Stimulated activated CD8-positive, alpha-beta memory T cell treated with anti-CD3 and anti-CD28 coated beads, Interleukin-12 subunit alpha, Interleukin-12 subunit beta, amount 100 ng/mL, for 4 hours (primary cell): ENCODE measurements at places on chromosomes 6 and 20.

DNA sequence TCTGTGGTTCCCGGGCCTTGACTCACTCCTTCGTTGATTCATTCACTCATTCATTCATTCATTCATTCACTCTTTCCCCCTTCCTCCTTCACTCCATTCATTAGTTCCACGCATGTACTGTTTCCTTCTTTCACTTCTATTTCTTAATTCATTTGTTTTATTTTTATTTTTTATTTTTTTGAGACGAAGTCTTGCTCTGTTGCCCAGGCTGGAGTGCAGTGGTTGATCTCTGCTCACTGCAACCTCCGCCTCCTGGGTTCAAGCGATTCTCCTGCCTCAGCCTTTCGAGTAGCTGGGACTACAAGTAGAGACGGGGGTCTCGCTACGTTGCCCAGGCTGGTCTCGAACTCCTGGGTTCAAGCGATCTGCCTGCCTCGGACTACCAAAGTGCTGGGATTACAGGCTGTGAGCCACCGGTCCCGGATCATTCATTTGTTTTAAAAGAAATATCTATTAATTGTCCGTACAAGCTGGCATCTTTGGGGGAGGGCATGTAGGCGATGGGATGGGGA lies 427 bp upstream of the NFKBIE start:
- no peak for DNase-seq

GRCh38 chr6:87697581-87698546 lies 4.2 kb downstream of the AKIRIN2 start:
- DNase-seq: no peak

DNA sequence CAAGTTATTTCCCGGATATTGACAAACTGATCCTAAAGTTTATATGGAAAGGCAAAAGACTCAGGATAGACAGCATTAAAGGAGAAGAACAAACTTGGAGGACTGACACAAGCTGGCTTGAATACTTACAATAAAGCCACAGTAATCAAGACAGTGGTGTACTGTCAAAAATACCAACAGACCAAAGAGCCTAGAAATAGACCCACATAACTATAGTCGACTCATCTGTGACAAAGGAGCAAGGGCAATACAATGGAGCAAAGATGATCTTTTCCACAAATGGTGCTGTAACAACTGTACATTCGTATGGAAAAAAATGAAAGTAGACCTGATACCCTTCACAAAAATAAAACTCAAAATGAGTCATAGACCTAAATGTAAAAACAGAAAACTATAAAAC lies 46.0 kb downstream of the ABHD12 start:
- DNase-seq: no peak

DNA sequence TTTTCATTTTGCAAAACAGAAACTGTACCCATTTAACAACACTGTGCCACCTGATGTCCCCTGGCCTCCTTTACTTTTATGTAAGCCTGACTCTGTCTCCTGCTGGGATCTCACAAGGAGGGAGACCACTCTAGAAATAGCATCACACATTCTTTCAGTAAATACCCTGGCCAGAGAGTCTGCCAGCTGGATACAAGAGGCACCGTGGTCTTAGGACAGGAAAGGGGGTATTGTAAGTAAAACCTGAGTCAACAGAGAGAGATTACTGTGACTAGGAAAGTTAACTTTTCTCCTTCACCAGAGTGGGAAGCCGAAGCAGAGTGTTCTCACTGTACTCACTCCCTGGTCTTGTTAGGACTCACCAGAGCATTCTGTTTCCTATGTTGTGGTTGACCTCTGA lies 27.8 kb downstream of the CMTR1 start:
- DNase-seq: no peak

DNA sequence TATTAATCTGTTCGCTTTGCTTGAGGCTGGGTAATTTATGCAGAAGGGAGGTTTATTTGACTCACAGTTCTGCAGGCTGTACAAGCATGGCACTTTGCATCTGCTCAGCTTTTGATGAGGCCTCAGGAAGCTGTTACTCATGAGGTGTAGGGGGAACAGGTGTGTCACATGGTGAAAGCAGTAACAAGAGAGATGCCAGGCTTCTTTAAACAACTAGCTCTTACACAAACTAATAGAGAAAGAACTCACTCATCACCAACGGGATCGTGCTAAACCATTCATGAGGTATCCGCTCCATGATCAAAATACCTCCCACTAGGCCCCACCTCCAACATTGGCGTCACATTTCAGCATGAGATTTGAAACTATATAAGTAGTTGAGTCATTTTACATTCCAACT lies 34.4 kb upstream of the GCLC start:
- DNase-seq: no peak

GRCh38 chr20:34528921-34529297 lies 12.7 kb downstream of the DYNLRB1 start:
- DNase-seq: no peak

- no peak for DNase-seq
Observed at GRCh38 chr20:18545566-18545965, 21.7 kb upstream of the SMIM26 start.

DNA sequence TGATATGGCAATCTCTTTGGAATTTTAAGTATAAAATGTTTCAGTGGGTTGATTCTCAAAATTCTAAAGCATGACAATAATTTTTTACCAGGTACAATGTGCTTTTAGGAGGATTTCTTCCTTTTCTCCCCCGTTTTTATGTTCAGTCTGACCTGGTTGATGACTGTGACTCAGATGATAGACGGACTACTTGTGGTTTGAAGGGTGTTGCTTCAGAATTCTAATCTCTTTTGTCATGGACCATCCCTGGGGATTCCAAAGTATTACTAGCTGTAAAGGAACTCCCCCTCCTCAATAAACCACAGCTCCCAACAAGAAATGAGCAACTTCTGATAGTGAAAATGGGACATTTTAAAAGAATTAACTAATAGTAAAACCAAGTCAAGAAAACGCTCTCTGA lies 34.9 kb upstream of the TNFAIP3 start:
- no peak for DNase-seq

DNA sequence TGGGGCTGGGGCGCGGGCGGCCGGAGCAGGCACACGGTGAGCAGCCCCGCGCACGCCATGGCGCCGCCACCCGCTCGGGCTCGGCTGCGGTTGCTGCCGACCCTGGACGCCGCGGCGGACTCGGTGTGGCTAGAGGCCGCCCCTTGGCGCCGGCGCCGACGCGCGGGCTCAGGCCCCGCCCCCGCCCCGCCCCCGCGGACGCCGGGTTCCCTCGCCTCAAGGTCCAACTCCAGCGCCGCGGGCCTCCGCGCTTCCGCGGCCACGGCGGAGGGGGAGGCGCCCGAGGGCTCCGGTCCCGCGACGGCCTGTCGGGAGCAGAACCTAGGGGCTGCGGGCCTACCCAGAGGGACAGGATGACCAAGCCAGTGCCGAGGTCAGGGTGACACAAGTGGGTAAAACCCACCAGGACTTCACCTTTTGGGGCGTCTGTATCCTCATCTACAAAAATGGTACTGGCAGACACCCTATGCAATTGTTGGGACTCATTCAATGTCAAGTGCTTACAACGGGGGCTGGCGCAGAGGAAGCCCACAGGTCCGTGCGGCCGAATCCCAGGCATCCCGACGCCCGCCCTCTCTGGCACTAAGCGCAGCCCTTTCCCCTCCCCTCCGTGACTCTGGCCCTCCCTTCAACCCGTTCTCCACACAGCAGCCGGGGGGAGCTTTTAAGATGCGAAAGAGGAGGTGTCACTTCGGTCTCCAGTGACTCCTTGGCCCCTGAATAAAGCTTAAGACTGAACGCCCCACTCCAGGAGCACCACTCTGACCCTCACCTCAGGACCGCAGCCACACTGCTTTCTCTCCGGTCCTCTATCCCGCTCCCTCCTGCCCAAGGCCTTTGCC lies at the start of gene NECAB3:
Gene NECAB3 (minus strand): TSS at position 135 of the 842 bp plus-strand sequence. CDS start 76 bp downstream, at position 59.
- peak; percentile 49 for DNase-seq

- DNase-seq: no peak
Observed at GRCh38 chr6:35745509-35745908, 8.7 kb downstream of the ARMC12 start.

DNA sequence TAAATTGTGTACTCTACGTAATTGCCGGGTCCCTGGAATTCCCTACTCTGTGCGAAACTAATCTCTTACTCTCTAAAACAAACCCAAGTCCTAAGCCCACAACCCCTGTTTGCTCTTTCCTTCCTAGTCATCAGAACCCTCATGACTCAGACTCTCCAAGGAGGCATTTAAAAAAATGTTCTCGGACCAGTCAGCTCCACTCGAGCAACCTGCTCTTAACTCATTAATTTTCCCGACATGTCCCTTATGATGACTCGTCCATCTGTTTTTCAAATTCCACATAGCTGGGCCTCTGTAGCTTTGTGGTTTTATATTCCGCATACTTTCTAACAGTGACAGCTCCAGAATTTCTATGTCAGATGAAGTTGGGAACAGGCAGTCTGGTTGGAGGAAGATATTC lies 2.6 kb upstream of the MUC22 start:
- DNase-seq: no peak

GRCh38 chr6:72413884-72414283 lies 208.0 kb upstream of the KCNQ5 start:
- no peak for DNase-seq

GRCh38 chr6:142871910-142872331 lies 73.1 kb downstream of the HIVEP2 start:
- peak; percentile 22 for DNase-seq

- no peak for DNase-seq
Observed at GRCh38 chr6:119527231-119527578, 177.6 kb upstream of the MAN1A1 start.

DNA sequence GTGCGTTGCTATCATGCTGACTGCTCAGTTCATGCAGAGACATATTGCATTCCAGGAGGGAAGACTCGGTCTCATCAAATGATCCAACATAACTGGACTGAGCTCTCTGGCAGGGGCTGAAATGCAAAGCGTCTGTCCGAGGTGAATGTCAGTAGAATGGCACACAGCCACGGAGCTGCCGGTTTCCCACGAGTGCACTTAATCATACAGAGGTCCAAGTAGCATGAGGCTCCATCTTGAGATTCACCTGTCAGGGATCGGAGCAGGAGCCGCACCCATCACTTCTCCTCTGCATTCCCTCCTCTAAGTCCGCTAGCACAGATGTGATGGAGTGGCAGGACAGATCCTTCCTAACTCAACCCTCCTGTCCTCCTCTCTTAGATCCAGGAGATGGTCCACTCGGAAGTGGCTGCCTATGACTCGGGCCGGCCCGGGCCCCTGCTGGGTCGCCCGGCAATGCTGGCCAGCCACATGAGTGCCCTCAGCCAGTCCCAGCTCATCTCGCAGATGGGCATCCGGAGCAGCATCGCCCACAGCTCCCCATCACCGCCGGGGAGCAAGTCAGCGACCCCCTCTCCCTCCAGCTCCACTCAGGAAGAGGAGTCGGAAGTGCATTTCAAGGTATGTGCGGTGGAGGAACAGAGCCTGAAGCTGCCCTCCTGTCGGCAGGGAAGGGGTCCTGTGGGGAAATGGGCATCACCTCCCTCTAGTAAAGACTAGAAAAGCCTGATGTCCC lies 135.9 kb downstream of the JPH2 start:
- DNase-seq: no peak

DNA sequence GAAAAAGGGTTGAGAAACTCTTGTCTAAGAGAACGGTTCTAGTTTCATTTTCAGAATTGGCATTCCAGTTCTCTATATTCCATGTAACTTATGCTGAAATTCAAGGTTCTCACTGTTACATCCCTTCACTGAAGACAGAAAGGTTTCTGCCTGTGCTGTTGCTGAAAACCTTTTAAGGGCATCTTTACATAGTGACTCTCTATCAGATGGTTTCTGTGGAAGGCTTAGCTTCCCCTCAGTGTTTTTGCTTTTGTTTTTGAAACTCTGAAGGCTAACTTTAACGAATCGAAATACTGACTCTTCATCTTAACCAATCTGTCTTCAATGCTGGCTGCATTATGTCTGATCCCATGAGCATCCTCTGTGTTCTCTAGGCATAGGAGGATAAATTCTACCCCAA lies 1286.2 kb upstream of the EYS start:
- no peak for DNase-seq

DNA sequence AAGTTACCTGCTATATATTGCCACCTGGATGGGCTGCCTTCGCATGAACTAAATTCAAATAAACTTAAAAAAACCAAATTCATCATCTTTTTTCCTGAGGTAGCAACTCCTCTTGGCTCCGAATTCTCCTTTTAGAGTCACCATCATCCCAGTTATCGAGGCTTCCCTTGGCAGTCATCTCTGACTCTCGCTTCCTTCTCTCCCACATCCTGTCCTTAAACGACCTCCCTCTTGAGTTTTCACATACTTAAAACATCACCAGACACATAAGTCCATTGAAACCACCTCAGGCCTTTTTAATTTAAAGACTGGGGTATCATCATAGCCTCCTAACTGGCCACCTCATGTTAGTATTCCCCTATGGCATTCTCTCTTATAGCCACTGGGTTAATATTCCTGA lies 296.1 kb upstream of the FLRT3 start:
- DNase-seq: no peak

DNA sequence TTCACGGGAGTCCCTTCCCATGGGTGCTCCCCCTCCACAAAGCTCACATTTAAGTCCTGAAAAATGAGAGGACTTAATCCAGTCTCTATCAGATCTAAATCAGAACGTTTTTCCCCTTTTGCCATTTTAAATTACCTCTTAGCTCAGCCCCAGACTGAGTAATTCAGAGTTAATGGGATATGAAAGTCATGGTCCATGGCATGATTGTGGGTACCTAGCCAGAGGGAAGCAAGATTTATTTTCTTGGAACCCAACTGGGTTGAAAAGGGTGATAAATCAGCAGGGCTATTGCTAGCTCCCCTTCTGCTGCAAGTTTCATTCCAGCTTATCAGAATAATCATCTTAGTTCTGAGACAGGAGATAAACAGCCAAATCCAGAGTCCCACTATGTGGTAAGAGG lies 320.2 kb upstream of the CHD6 start:
- DNase-seq: no peak

- DNase-seq: no peak
Observed at GRCh38 chr6:31620586-31621319, at the start of gene PRRC2A. Gene PRRC2A, plus strand, starts transcription at chr6:31620715. Its CDS starts 2,075 bp downstream, at chr6:31622790.

DNA sequence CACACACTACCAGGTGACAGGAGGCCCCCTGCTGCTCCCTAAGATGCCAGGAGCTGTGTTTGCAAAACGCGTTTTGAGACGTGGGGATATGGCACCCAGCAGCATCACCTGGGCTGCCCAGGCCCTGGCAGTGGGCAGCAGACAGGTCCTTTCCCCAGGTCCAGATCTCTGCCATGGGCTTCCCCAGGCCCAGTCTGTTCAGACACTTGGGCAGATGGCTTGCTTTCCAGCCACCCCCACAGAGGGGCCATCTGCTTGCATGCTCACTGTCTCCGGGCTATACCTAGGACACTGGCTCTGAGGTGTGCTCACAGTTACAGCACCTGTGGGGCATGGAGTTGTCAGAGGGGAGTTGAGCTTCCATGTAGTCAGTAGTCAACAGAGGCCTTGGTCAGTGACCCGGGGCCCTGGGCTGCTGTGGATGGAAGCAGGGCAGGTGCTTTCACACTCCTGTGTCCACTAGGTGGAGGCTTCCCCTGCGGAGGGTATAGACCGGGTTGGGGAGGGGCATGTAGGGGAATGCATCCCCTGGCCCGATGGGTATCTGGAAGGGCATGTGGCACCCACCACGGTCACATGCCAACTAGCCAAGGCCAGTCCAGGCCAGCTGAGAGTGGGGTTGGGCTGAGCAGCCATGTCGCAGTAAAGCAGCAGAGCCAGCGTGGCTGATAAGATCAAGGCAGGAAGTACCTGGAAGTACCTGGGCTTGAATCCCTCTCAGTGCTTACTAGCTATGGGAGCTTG lies 185.4 kb upstream of the SLC24A3 start:
- DNase-seq: no peak

- no peak for DNase-seq
Observed at GRCh38 chr6:132456700-132457143, 55.4 kb upstream of the MOXD1 start.
